ENCODE measurements at places on chromosomes 1 and 21.

DNA sequence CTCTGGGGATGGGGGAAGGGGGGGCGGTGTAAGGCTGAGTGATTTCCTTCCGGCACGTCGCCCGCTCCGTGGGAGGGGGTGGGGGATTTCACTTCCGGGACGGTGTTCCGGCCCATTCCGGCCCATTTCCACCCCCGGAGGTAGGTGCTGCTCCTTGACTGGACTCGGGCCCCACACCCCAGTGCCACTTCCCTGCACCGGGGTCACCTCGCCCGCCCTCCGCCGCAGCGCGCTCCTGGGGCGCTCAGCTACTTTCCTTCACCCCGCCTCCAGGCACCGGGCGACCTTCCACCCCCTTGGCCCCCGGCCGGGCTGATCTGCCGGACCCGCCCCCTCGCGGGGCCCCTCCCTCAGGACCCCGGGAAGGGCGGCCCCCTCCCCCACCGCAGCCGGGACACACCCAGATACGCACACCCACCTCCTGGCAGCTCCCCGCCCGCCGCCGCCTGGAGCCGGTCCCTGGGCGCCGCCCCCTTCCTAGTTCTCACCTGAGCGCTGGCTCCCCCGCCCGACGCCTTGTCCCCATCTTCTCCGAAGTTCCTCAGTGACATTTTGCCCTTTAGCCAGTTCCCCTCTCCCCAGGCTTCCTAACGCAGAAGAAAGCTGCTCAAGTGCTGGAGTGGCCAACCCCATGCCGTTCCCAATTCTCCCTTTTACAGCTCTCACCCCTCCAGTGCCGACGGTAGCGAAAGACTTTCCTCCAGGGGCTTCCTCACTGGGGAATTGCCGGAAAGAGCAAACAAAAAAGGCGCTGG, at the start of gene ZBTB37:
Gene ZBTB37 (plus strand): TSS at position 115 of the 755 bp plus-strand sequence. CDS start 1,846 bp downstream, outside the sequence.
- DNase-seq, result no peak

DNA sequence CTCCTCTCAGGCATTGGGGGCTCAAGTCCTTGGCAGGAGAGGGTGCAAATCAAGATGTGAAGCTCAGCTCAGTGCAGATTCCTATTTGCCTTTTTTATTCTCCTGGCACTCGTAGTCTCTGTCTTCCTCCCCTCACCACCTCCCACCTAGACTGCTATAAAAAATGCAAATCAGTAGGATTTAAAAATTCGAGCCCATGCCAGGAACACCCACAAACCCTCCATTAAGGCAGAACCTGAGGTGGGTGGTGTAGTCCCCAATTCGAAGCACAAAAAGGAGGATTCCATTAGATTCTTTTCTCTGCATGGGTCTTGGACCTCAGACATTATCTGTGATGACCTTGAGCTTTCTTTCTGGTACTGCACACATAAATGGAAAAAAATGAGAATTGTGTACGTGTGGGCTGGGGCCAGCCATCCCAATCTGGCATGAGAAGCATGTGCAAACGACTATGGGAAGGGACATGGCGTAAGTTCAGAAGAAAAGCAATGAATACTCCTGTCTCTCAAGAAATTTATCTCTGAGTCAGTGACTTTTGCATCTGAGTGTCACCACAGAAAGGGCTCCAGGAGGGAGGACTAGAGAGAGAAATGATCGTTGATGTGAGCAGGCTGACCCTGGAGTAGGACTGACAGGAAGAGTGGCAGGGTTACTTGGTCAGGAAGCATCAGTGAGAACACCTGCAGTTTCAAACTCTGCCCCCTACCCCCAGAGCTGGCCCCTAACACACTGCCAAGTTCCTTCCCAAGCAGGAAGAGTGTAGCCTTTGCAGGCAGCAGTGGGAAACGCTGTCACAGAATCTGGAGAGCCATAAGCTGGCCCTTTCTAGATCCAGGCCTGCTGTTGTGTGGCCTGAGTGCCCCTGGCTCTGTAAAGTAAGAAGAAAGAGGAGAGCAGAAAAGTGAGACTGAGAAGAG, 1.7 kb downstream of the INKA2 start:
- DNase-seq, result no peak

- peak; percentile 87 for DNase-seq
Observed at GRCh38 chr1:207823880-207824566, 72.2 kb downstream of the CD46 start.

DNA sequence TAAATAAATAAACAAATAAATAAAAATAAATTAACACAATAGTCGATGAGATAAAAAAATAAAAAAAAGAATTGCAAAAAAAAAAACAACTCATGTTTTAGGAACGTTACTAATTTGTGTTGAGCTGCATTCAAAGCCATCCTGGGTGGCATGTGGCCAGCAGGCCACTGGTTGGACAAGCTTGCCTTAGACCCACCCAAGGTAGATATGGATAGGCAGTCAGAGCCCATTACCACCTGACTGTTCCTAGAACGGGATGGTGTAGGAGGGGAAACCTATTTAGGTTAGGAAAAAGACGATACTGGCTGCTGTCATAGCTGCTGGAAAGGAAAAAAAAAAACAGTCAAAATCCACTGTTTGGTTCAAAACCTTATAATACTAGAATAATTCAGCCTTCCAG, 40.8 kb downstream of the HTR6 start:
- no peak for DNase-seq

DNA sequence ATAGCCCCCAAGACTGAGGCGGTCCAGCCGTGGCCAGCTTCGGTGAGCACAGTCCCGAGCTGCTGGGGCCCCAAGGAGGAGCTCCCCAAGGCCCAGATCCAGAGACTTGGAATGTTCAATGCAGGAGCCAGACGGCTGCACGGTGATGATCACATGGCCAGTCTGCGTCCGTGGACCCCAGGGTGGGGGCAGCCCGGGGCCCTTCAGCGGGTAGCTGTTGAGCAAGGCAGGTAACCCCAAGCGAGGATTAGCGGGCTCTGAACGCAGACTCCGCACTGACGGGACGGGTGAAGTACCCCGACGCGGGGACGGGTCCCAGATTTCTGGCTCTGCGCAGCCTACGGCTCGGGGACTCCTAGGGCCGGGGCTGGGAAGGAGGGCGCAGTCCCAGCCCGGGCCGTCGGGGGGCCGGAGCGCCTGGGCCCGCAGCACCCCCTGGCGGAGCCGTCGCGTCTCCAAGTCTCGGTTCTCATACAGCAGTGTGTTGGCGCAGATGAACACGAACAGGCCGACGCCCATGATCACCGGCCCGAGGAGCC, 2.7 kb downstream of the TMEM200B start:
- no peak for DNase-seq

DNA sequence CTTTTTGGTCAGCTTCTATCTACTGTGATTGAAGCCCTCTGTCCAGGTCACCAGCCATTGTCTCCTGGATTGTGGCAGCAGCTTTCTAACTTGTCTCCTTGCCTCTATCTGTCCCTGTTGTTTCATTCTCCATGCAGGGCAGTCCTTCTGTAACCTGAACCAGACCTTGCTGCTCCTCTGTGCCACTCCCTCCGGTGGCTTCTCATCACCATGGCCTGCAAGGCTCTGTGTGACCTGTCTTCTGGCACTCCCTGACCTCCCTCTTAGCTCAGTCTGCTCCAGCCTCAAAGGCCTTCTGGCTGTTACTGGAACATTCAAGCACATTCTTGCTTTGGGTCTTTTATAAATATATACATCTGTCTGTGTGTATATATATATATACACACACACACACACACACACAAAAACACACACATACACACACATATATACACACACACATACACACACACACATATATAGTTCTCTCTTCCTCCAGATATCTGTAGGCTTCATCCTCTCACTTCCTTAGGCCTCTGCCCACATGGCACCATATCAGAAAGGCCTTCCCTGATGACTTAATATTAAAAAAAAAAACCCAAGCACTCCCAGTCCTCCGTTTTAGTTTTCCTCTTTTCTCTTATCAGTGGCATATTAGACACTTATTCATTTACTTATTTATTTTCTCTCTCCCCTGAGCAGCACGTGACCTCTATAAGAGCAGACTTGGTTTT, 21.2 kb upstream of the JUN start:
- DNase-seq, result no peak

GRCh38 chr1:85935234-85935633, 221.3 kb downstream of the COL24A1 start:
- no peak for DNase-seq

- DNase-seq, result no peak
Observed at GRCh38 chr1:221097479-221098281, 218.4 kb downstream of the HLX start.

DNA sequence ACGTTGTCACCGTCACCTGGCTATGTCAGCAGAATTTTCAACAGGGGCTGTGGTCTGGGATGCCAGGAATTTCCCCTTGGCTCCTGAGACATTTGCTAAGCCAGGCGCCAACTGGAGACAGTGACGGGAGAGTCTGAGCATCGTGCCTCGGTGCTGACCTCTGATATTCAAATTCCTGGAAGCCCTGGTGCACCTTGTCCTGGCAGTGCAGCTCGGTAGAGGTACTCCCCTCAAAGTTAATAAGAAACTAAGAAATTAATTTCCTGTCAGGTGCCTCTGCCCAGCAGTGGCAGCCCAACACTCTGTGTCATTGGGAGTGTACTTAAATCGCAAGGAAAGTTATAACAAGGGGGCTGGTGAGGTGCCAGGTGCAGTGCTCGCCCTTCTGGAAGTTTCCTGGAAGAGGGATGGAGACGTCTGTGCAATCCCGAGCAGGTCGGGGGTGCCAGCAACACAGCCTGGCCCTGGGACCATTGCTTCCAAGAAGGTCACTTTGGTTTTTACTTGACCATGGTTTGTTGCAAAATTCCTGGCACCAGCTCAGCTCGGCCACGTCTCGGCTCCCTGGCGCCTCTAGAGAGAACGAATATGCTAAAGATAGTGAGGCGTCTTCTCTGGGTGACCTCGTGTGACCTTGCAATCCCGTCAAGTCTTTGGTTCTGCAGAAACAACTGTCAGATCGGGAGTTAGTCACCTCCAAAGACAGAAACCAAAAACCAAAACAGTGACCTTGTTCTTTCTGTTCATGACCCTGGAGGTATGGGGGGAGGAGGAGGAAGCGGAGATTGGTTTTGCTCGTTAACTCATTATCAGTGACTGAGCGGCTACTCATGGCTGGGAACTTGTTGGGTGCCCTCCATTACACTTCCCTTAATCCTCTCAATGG, 149.5 kb upstream of the VAMP3 start:
- DNase-seq, result no peak

DNA sequence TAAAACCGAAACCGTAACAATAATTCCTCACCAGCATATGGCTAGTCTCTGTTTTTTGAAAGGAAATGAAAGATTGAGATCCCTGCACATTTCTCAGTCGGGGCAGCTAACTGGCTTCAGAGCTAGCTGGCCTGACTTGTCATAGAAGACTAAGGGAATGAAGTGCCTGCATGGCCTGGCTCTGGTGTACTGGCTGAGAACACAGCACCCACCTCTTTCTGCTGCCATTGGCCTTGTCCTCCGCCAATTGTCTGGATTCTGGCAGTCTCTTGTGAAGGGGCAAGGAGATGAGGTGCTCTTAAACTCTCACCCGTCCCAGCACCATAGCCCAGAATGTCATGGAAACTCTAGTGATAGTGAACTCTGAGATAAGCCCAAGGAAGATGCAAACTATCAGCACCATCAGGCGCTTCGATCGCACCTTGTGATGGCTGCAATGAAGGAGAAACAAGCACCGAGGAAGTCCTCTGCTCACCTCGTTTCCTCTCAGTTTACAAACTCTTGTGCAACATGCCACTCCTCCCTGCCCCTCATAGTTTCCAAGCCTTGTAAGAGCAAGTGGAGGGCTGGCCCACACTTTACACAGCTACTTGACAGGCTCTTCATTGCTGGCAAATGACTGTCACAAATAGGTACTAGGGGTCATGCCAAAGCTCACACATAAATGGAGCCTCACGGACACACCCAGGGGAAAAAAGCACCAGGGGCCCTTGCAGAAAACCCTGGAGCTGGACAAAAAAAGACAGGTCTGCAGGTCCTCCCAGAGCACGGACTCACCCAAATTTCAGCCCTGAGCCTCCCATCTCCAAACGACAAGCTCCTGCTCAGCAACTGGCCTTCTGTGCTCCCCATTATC, 16.4 kb downstream of the INPP5B start:
- DNase-seq, result no peak

DNA sequence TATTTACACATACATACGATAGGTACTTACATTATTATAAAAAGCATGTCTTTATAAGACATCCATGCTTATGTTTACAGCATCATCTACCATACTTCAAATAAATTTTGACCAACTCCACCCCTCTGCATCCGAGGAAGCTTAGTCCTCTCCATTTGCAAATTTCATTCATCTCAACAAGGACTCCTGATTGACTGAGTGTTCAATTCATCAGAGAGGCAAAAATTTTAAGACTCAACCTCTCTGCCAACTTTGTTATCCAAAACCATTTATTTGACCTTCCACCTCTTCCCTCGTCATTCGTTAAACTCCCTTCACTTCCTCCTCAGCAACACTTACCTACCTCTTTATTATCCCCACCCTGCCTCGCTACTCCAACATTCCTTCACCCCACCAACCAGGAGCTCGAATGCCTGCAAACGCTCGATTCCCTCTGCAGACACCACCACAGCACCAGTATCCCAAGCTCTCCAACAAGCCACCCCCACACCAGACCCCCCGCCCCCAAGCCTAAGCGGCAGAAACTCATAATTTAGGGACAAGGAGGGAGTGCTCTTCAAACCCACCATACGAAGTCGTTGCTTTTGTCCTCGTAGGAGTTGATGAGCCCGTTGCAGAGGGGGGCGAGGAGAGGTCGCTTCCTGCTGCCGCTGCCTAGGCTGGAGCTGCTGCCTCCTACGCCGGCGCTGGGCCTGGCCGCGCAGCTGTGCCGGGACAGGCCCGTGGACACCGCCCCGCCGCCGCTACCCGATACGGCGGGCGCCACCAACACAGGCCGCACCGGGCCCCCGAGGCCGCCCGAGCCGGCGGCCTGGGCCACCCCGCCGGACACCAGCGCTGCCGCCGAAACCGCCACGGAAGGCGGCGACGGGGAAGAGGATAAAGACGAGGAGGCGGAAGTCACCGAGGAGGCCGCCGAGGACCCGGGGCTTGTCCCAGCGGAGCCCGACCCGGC, 803 bp downstream of the COP1 start:
- peak; percentile 32 for DNase-seq

- DNase-seq, result no peak
Observed at GRCh38 chr1:94872771-94873495, 52.8 kb downstream of the SLC44A3 start.

DNA sequence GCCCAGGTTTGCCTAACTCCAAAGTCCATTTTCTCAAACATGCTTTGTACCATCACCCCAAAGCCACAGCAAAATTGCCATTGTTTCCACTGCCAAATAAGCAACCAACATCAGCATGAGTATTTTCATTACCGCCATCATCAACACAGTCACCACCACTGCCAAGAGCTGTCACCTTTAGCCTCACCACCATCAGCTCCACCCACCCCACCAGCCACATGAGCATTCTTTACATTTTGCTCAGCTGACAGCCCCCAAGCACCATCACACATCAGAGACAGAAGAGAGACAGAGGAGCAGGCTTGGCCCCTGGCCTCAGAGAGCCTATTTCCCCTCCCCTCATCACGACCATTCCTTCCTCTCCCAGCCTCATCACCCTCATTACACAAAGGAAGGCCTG, 42.7 kb downstream of the TAS1R2 start:
- DNase-seq, result no peak

All from C1 segment of cervical spinal cord (tissue), 14 donors.